ENCODE measurements at places on chromosomes 5 and 9. TPM values are rescaled to one million over a fixed set of nuclear protein-coding genes. Genes with fewer than 3 reads are reported as not detected.

Gene GDNF
- total RNA-seq = 0.23 TPM

Gene RNF183
- total RNA-seq = not detected

Gene HBEGF
- total RNA-seq = 44.3 TPM

Gene BTNL8
- total RNA-seq = 4.5 TPM

Gene ALDOB
- not detected for total RNA-seq

Gene PCDHB3
- 1.9 TPM for total RNA-seq

Gene NR5A1
- not detected for total RNA-seq

Gene JAKMIP2
- total RNA-seq = 7.5 TPM

Gene SPINK7
- not detected for total RNA-seq

Gene LECT2
- not detected for total RNA-seq

Gene HTR1A
- not detected for total RNA-seq

Gene NIPSNAP3A
- 26.0 TPM for total RNA-seq

Gene SLC22A4
- 1.8 TPM for total RNA-seq

Gene IRX1
- 7.5 TPM for total RNA-seq

Gene CCDC180
- 4.0 TPM for total RNA-seq

Gene NEUROG1
- total RNA-seq = not detected

Gene PLPPR1
- 5.0 TPM for total RNA-seq

Gene SPINK5
- 3.2 TPM for total RNA-seq

Gene SSBP2
- total RNA-seq = 43.8 TPM

Gene SLC31A2
- total RNA-seq = 46.9 TPM

Gene NACC2
- 33.5 TPM for total RNA-seq

Gene GPSM1
- total RNA-seq = 27.3 TPM

Gene FRRS1L
- 0.09 TPM for total RNA-seq

Gene GARIN3
- not detected for total RNA-seq

Gene SELENOP
- total RNA-seq = 884 TPM

Gene LVRN
- 0.20 TPM for total RNA-seq

Gene RAI14
- total RNA-seq = 79.6 TPM

Gene CXCL14
- total RNA-seq = 0.38 TPM

Gene SLC6A7
- not detected for total RNA-seq

Gene HAND1
- not detected for total RNA-seq

Gene RHOBTB3
- 54.2 TPM for total RNA-seq

Gene PCDHGC5
- 1.4 TPM for total RNA-seq

Gene F12
- 0.69 TPM for total RNA-seq

Gene HINT2
- 37.1 TPM for total RNA-seq

Gene CTXN3
- total RNA-seq = not detected

Gene ADRB2
- 28.0 TPM for total RNA-seq

Measured in upper lobe of right lung (tissue), 1 donor.